ENCODE measurements at places on chromosomes 6 and 20.

GRCh38 chr6:5173810-5174209 is 86.9 kb downstream of the LYRM4 start:
- no peak for DNase-seq

GRCh38 chr20:14199111-14199510 is 138.3 kb downstream of the FLRT3 start:
- DNase-seq, result no peak

DNA sequence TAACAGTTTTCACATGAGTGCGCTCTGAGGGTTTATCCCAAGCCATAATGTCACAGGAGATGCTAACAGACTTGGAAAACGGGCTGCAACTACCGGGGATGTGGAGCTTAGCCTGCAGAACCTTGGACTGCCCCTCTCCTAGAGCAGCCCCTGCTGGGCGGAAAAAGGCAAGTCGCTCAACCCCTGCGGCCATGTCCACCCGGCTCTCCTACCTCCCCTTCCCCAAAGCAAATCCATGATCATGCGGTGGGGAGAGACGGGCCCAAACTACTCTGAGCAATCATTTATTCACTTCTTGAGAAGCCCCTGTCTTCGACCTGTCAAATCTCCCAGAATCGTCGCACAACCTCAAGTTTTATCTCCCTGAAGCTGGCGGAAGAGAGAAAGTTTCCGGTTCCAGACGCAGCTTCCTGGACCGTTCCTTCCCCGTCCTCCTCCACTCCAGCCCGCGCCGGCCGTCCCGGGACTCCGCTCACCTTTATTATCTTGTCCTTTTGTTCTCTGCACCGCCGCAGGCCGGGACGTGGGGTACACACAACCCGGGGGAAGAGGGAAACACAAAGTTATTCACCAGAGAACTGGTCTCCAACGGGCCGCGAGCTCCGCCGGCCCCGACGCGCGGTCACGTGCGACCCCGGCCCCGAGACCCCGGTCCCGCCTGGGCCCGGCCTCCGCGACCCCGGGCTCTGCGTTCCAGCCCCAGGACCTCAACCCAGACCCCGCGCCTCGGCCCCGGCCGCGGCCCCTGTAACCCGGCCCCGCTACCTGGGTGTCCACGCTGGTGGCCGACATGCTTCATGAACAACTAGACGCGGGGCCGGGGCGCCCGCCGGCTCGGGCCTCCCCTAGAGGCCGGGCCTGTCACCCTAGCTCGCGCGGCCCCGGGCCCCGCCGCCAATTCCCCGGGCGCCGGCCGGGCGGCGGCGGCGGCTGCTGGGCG is 560 bp downstream of the YTHDF1 start:
- DNase-seq, result no peak

GRCh38 chr20:40970218-40970617 is 58.4 kb upstream of the TOP1 start:
- DNase-seq, result no peak

DNA sequence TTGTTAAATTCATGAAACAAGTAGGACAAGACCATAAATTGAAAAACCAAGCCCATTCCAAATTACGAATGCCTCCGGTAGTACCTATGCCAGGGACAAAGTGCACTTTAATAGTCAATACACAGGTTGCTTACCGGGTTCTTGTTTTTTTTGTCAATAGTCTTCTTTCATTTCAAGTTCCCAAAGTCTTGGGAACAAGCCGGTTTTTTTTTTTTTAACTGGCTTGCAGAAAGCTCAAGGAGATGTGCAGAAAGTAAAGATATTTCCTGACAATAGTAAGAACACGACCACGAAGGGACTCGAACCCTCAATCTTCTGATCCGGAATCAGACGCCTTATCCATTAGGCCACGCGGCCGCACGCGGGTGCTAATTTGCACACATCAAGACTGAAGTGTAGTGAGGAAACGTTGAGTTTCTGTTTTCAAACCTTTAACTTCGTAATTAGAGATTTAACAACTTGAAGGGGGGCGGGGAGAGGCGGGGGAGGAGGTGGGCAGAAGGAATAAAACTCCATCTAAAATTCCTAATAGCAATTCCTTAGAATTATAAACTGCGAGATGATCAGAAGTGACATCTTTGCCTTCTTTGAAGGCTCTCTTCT is 181.0 kb downstream of the TRIM27 start:
- DNase-seq, result no peak

DNA sequence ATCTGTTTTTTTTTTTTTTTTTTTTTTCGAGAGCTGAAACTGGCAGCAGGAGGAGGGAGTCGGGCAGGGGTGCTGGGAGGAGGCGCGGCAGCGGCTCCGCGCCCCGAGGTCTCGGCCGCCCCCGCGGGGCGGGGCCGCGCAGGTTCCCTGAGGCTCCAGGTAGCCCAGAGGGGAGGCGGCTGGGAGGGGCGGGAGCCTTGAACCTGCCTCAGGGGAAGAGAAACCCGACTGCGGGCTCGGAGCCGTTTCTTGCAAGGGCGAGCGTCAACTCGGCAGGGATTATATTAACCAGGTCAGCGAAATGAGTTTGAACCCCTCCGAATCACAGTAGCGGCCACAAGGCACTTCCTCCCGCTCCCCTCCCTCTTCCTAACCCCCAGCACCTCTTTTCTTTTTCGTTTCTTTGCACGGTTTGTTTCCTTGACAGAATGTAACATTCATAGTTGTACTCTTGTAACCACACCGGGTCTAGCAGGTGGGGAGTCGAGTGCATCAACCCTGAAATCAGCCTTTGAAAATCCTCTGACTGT is 2.0 kb downstream of the MYB start:
- peak; percentile 58 for DNase-seq

DNA sequence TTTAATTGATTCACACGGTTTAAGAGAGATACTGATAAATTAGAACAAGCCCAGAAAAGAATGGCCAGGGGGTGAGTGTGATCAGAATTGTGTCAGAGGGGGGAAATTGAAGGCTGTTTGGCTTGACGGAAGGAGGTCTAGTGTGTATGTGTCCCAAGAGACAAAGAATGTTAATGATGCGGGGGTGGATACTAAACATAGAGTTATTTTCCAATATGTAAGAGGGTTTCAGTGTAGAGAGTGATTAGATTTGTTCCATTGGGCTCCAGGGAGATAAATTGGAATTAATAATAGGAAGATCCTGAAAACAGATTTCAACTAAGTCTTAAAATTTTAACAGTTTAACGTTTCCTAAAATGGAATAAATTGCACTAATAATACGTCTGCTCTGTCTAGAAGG is 38.1 kb upstream of the UTRN start:
- no peak for DNase-seq

GRCh38 chr6:42225419-42225818 is 7.8 kb upstream of the MRPS10 start:
- no peak for DNase-seq

DNA sequence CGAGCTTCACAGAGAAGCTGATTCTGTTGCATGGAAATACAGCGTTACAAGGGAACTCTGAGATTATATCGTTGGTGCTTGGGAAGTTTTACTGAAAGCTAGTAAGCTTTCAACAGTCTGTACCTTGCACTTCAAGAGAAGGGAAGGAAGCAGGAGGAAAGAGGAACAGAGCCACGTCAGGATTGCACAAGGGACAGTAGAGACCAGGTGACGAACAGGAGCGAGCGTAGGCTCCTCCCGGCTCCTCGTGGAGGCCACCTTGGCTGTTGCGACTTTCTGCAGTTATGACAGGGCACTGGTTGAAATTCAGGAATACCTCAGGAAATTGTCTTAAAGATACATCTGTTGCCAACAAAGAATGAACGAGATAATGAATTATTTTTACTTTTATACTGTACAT is 18.8 kb downstream of the RTF2 start:
- no peak for DNase-seq

GRCh38 chr6:166417285-166417691 is 34.5 kb upstream of the MPC1 start:
- peak; percentile 30 for DNase-seq

GRCh38 chr20:49747707-49748524 is 34.2 kb upstream of the B4GALT5 start:
- DNase-seq, result no peak

DNA sequence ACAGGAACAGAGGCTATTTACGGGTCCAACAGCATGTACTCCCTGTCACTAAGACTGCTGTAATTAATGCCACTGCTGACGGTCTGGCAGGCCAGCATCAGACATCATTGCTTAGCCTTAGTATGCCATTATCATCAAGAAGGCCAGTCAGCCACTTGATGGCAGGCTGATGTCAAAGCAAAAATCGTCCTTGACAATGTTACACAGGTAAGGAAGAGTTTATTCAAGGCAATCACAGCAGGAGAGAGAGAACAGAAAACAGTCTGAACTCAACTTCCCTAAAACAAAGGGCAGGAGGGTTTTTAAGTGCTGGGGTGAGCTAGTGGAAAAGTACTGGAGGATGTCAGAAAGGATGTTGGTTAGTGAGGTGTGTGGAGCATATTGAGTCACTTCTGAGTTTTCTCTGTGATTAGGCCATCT is 25.1 kb downstream of the FKBP1C start:
- no peak for DNase-seq

GRCh38 chr20:45452772-45453691 is 16.5 kb upstream of the WFDC2 start:
- DNase-seq, result no peak

- no peak for DNase-seq
These were observed 58.3 kb downstream of the IPCEF1 start for GRCh38 chr6:154298297-154298696.

DNA sequence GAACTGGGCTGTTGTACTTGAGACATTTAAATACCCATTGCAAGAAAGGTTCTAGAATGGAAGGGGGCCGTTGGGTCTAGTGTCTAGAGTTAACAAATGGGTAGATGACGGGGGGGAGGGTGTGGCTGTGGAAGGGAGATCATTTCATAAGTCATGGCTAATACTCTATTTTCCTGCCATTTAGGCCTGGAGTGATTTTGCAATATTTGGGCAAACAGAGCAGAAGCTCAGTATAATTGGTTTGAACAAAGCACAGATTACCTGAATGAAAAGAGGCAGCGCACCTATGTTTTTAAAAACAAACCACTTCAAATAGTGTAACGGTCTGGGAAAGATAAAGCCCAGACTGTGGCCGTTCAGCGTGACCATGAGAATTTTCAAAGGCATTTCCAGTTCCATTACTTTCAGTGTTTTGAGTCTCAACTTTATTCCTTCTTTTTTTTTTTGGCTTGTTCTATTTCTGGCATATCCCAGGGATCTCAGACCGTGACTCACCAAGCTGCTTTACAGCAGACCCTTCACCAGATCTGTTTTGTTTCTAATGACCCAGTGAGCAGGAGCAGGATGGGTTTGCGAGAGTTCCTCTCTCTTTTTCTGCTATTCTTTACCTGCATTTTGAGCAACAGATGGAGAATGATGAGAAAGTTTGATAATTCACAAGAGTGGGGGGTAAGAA is 73.7 kb downstream of the LYRM2 start:
- DNase-seq, result no peak

DNA sequence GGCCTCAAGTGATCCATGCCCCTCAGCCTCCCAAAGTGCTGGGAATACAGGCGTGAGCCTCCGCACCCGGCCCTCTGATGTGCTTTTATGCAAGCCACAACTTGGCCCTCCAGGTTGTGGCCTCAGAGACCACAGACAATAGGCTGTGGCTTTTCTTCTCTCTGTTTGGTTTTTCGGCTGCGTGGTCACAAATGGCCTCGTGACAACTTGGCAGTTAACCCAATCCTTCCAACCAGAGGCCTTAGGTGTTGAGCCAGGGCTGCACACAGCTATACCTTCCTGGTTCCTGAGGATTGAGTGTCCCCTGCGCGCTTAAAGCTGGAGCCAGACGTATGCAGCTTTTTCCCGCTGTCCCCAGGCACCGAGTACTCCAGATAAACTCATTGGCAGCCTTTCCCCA is 6.3 kb upstream of the TGM3 start:
- no peak for DNase-seq

- DNase-seq, result no peak
These were observed 379.9 kb upstream of the IRAK1BP1 start for GRCh38 chr6:78487401-78487800.

- DNase-seq, result no peak
These were observed 72.3 kb downstream of the CDYL start for GRCh38 chr6:4848382-4849068.

DNA sequence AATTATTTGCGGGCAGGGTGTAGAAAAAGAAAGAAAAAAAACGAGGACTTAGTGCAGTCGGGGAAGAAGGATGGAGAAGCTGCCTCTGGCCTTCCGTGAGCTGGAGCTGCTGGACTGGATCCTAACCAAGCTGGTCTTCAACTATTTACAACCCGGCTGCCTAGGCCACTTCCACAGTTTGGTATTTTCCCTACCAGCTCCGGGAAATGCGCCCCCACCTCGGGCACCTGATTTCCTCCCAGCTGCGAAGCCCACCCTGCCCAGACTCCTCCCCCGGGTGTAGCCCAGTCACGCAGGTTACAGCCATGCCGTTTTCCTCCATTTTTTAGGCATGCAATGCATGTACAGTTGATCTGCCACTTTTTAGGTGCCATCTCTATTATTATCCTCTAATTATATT is 21.2 kb downstream of the THEMIS start:
- no peak for DNase-seq

DNA sequence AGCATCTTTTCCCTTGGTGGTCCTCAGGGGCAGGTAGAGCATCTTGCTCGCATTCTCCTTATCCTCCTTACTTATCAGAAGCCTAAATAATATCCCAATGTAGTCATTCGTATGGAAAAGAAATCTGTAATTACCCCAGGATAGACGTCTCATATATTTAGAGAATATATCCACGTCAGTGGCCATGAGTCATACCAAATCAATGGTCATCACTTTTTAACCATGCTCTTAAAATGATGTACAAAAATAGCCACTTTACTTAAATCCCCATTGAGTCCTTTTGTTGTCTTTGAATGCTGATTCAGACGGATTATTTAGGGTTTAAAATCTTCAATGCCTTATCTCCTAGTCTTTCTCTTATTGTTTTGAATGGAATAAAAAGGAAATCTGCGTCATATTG is 231.7 kb upstream of the STXBP5 start:
- DNase-seq, result no peak

DNA sequence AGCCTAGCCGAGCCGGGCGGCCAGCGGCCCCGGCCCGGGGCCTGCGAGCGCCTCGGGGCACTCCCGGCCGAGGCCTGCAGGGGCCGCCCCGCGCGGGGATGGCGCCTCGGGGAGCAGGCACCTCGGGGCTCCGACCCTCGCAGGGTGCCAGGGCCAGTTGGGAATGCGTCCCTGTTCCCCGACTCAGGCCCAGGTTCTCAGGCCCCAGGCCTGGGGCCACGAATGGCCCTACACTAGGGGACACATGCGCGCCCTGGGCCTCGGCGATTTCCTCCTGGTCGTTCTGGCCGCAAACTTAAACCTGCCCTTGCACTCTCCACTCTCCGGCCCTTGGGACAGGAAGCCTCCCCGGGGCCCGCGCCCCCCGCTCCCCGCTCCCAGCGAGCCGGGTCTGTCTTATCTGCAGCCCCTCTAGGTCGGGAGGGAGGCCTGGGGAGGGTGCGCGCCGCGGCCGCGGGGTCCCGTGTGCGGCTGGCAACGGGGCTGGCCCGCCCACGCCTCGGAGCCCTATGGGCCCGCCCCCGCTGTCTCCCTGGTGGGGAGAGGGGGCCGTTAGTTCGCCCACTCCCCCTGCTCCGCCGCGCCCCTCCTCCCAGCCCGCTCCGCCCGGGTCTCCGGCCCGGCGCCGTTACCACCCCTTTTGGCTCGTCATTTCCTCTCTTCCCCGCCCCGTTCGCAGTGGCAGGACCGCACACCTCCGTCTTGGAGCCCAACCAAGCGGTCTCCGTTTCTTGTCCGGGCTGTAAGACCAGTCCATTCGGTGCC is 611 bp downstream of the NFYA start:
- peak; percentile 63 for DNase-seq
